ENCODE measurements at places on chromosomes 5 and 9.
A peak's percentile ranks its signal among the peaks of the same experiment; 100 is the strongest.

GRCh38 chr5:109888989-109889388, 199.3 kb downstream of the MAN2A1 start:
- no peak for DNase-seq

DNA sequence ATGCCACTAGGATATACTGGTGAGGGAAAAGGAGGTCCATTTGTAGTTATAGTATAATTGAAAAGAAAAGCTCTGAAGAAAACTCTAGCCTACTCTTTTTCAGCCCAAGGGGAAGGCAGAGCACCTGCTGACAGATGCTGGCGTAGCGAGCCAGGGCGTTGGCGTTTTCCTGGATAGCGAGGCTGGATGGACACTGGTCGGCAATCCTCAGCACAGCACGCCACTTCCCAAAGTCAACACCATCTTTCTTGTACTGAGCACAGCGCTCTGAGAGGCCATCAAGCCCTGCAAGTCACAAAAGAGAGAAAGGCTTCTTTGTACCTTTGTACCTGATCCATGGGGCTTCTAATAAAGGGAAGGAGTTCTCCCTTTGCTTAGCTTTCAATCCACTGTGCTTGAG, 8.2 kb downstream of the ALDOB start:
- DNase-seq: no peak

- DNase-seq: no peak
These were observed 561.4 kb downstream of the BNC2 start for GRCh38 chr9:16309082-16309468.

- DNase-seq: peak; percentile 92
These were observed 1.9 kb upstream of the SQSTM1 start for GRCh38 chr5:179818746-179819295.

DNA sequence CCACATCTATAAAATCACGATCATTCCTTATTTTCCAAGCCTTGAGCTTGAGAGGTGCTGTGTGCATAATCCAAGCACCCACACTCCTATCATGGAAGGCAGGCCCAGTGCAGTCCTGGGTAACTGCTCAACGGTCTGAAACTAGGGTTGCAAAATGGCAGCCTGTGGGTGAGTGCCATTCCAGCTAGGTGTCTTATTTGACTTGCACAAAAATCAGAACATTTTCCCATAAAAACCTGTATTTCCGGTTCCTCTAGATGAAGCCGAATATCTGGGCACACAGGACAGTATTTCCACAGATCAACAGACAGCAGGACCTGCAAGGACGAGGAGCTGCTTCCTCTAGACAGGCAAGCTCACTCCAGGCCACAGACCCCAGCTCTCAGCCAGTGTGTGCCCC, 588.8 kb downstream of the BNC2 start:
- no peak for DNase-seq

- DNase-seq: no peak
These were observed 142.0 kb downstream of the ZCCHC7 start for GRCh38 chr9:37262410-37262809.

- no peak for DNase-seq
These were observed 55.2 kb downstream of the NEURL1B start for GRCh38 chr5:172696171-172696849.

- DNase-seq: no peak
These were observed 45.1 kb downstream of the TGFBI start for GRCh38 chr5:136073714-136074529.

DNA sequence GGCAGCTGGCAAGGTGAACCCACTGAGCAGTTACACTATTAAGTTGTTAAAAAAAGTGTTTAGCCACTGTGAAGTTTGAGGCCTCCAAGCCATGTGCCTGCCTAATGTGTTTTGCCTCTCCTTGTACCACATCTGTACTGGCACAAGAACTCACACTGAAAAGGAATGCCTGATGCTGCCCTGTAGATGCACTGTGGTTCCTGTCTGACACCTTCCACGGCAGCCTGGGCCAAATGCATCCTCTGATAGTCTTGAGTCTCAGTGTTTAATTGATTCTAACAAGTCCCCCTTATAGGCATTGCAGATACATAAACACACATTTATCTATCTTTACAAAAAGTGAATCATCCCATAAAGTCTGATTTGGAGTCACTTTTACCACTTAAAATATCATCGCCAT, 169.9 kb downstream of the TTC39B start:
- DNase-seq: no peak

DNA sequence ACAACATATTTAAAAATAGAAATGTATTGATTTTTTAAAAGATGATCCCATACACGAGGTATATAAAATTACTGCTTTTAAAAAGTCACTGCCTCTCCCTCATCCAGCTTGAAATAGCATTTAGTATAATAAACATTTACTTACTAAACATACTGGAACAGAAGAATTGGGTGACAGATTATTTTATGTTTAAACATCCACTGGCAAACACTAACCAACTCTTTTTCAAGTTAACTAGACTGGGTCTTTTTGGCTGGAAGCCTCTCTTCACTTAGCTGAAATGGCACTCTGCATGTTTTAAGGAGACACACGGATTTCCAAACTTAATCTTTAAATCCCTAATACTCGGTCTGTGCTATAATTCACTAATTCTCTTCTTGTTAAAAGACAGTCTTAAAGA, 19.0 kb downstream of the CTXN3 start:
- no peak for DNase-seq

- no peak for DNase-seq
These were observed 50.4 kb upstream of the ZSWIM6 start for GRCh38 chr5:61281686-61282085.

DNA sequence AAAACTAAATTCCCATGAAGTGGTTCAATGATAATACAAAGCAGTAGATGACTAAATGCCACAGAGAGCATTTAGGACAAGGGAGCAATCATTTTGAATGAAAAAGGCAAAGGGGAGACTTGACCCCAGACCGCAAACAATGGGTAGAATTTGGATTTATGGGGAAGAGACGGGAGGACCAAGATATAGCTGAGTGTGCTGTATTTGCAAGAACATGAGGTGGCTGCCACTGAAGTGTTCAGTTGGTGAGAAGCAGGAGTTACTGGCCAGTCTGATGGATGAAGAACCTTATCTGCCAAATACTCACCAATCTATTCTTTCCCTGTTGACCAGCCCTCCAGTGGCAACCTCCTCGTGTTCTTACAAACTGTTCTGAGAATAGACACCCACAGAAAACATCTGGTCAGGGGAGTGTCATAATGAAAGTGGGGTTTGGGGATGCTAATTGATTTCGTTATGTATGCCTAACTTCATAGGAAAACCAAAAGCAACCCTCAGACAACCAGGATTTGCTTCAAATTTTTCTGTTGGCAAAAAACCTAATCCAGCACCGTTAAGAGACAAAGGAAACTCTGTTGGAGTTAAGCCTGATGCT, 19.8 kb downstream of the TDRD7 start:
- DNase-seq: no peak

- no peak for DNase-seq
These were observed 83.4 kb downstream of the GOLPH3 start for GRCh38 chr5:32090755-32091128.

DNA sequence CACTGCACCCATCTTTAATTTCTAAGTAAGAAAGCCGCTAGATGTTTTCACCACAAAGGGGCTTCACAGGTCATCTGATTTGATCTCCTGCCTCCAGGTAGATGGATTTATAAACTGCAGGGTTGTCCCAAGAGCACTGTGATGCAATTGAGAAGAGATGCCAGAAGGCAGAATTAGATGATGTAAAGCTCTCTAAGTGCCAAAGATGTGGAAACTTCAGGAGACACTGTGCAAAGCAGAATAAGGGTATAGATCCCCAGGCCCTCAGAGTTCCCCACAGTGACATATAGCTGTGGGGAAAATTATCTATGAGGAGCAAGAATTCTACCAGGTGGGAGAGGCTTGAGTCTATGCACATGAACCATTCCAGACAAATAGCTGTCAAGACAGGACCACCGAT, 90.5 kb downstream of the FSTL4 start:
- DNase-seq: no peak

- no peak for DNase-seq
These were observed 109.5 kb upstream of the NR4A3 start for GRCh38 chr9:99712214-99712613.

DNA sequence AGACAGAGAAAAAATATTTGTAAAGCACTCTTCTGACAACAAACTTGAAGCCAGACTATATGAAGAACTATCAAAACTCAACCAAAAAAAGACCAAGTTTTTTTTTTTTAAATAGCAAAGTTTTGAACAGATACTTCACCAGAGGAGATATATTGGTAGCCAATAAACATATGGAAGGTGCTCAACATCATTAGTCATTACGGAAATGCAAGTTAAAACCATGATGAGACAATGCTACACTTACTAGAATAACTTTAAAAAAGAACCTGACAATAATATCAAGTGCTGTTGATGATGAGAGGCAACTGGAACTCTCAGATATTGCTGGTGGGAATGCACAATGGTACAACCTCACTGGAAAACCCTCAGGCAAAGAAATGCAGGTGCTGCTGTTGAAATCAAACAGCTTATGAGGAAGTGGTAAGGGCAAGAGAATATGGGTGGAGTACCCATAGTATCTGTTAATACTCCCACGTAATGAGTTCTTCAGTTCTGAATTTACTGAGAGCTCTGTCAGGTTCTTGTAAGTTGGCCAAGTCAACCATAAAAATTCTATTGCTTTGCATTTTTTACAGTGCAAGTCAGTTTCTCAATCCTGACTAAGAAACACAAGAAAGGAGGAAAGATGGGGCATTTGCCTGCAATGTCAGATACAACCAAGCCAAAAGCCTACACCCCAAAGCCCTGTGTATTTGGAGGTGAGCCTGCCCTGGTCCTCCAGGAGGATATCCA, 87.3 kb upstream of the GNAQ start:
- DNase-seq: no peak

DNA sequence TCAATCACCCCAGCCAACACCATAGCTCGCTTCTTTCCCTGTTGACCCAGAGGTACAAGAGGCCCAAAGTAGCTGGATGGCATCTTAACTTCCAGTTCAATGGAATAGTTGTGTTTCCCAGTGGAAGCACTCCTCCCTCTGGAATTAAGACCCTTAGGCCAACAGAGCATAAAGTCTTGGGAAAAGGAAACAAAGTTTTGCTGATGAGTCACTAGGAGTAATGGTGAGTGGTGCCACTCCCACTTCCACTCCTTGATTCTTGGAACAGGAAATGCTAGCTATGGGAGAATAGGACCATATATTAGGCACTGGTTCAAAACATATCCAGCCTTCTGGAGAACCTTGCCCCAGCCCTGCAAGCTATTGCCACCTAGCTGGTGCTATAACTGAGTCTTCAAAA, 44.7 kb upstream of the LMX1B start:
- no peak for DNase-seq

DNA sequence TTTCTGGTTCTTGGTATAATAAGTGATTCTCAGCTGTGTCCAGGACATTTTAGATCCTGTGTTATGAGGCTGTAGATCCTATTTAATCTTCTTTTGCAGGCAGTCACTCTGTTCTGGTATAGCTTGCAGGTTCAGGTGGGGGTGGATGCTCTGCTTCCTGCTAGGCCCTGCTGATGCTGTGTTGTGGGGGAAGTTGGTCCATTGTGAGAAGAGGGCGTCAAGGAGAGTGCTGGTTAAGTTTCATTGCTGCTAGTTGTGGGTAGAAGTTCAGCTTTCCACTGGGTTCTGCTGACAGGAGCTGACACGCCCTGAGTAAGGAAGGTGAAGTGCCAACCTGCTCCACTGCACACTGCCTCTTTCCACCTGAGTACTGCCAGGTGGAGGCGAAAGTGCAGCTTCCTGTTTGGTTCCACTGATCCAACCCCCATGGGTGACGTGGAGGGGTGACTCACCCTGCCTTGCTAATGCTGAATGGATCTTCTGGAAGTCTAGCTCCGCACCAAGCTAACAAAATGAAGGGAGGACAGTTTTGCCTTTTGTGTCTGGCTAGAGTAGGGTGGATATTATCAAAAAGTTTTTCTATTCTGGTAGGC, 16.3 kb downstream of the NMRK1 start:
- peak; percentile 30 for DNase-seq

GRCh38 chr5:163535290-163535689, 29.9 kb downstream of the MAT2B start:
- DNase-seq: no peak

- DNase-seq: no peak
These were observed 60.9 kb upstream of the IL17B start for GRCh38 chr5:149439899-149440542.

GRCh38 chr5:21164425-21164824, 1176.4 kb upstream of the CDH18 start:
- no peak for DNase-seq

- DNase-seq: no peak
These were observed 32.3 kb downstream of the ACOT12 start for GRCh38 chr5:81361600-81361999.

DNA sequence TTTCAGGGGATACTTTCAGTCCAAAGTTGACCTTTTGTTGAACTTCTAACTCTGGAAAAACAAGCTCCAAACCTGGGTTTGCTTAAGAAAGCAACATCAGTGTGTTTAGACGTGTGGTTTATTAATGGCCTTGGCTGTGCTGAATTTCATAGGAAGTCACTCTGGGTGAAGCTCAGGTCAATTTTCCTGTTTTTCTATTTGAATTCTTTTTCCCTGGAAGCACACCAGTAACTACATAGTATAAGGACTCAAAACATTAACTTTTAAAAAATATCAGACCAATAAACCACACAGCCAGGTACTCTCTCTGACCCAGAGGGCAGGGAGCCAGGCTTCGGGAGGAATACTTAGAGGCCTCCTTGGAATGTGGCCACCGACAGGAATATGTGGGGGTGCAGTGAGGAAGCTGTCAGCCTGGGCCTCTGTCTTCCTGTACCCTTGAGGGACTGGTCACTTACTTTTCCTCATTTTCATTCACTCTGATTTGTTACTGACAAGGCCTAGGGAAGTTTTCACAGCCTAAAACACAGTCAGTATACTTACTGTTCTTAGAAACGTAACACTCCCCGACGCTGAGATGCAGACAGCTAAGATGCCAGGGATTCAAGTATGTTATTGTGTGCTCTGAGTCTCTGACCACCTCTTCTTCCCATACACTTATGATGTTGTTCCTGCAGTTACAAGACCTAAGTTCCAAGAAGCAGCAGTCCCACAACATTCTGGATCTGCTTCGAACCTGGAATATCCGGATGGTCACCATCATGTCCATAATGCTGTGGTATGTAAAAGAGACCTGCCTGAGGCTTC, 18.9 kb downstream of the SLC22A5 start:
- DNase-seq: no peak

GRCh38 chr5:66285343-66285922, 141.3 kb downstream of the SREK1 start:
- DNase-seq: no peak

GRCh38 chr5:145991044-145991575, 54.7 kb downstream of the SH3RF2 start:
- DNase-seq: no peak

DNA sequence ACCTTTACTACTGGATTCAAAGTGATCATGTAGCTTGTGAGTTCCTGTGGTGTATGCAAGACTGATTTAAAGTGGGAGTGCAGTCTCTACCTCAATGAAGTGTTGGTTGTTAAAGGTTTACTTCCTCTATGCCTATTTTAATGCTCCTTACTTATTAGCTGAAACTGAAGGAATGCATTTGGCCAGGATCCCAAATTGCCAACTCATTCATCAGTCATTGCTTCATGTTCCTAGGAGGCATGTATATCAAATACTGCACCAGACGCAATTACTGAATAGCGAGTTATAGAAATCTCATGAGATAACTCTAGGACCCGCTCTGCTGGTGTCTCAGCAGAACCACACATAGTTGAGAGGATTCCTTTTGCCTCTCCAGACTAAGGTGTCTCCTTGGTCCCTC, 143.0 kb upstream of the RPS23 start:
- no peak for DNase-seq

Measured in T-helper 9 cell (primary cell).